ENCODE measurements at places on chromosomes 1 and 21.

DNA sequence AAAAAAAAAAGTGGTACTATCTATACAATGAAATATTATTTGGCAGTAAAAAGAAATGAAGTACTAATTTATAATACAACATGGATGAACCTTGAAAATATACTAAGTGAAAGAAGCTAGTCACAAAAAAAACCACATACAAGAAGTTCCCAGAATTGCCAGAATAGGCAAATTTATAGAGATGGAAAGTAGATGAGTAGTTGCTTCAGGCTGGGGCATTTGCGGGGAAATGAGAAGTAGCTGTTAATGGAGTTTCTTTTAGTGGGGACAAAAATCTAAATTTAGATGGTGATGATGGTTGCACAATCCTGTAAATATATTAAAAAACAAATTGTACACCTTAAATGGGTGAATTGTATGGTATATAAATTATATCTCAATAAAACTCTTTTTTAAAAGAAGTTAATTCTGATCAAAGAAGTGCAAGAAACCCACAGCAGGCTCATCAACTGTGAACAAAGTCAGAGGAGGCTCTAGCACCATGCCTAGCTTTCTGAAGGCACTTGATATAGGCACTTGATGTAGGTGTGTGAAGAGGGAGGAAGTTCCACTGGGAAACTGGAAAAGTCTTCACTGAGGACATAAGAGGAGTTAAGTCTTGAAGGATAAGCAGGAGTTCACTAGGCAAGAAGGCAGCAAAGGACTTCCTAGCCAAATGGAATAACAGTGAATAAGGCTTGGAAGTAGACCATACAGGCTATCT is 52.5 kb downstream of the DMAP1 start:
- DNase-seq = no peak

DNA sequence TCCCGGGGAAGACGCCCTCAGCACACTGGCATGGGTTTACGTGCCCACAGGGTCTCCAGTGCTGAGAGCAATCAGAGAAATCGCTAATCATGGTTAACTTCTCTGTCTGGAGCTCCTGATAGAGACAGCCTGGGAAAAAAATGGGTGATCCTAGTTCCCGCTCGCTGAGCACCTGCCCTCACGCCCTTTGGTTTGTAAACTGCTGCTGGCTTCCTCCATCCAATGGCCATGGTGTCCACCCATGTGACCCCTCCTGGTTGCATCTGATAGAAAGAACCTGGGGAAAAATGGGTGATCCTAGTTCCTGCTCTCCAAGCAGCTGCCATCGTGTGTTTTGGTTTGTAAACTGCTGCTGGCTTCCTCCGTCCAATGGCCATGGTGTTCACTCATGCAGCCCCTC is 402.2 kb downstream of the PRDM2 start:
- DNase-seq = no peak

DNA sequence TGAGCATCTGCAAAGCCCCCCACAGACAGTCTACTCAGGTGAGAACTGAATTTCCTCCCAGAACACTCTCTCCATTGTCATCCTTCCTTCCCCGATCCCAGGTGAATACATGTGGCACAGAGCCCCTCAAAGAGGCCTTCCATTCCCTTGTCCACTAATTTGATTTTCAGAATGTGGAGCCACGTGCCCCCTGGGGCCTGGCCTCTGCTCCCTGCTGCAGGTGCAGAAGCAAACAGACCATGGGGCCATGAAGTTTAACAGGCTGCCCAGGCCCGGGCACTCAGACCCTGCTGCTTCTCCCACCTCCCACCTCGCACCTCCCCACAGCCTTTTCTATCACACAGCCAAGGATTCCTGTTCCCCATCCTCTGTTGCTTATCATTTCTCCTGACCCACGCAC is 243.8 kb upstream of the RAB4A start:
- DNase-seq = no peak

DNA sequence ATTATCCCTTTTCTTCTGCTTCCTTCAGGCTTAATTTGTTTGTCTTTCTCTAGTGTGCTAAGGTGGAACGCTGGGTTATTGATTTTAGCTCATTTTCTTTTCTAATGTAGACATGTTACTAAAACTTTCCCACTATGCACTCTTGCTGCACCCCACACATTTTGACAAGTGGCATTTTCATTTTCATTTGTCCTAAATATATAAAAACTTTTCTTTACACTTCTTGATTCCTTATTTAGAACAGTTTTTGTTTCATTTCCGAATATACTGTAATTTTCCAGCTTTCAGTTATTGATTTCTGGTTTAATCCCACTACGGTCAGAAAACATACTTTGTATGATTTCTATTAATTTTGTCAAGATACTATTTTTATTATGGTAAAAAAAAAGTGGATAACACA is 25.3 kb downstream of the SH3BP5L start:
- no peak for DNase-seq

DNA sequence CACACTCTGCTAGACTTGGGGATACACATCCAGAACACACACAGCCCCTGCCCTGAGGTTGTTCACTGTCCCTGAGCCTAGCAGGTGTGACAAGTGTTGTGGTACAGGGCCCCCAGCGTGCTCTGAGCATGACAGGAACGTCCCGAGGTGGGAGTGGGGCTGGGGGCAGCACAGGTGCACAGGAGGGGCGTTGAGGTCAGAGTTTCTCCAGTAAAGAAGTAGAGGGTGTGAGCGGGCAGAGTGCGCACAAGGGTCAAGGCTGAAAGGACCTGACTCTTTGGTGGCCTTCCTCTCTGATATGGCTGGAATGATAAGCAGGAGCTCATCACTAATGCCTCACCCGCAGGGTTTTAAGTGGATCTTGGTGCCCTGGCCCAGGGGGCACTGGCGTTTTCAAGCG is 1.3 kb upstream of the FALEC start:
- DNase-seq = no peak

- DNase-seq = no peak
Observed at GRCh38 chr1:155105604-155106011, 22.1 kb upstream of the EFNA1 start.

GRCh38 chr21:23543333-23543732 is 2063.9 kb downstream of the MRPL39 start:
- no peak for DNase-seq
